ENCODE measurements at places on chromosomes 7 and 10.
A peak's percentile ranks its signal among the peaks of the same experiment; 100 is the strongest.

- no peak for DNase-seq
Observed at GRCh38 chr10:108000365-108000764, 835.9 kb upstream of the SORCS1 start.

- DNase-seq: no peak
Observed at GRCh38 chr7:17302575-17303142, 4.2 kb downstream of the AHR start.

DNA sequence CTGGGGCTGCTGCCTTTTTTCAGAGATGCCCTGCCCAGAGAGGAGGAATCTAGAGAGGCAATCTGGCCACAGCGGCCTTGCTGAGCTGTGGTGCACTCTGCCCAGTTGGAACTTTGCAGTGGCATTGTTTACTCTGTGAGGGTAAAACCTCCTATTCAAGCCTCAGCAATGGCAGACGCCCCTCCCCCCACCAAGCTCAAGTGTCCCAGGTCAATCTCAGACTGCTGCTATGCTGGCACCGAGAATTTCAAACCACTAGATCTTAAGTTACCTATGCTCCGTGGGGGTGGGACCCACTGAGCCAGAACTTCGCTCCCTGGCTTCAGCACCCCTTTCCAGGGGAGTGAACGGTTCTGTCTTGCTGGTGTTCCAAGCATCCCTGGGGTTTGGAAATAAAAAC lies 77.2 kb downstream of the EXOC4 start:
- DNase-seq: no peak

- DNase-seq: no peak
Observed at GRCh38 chr7:41879403-41879802, 176.5 kb upstream of the INHBA start.

- DNase-seq: no peak
Observed at GRCh38 chr7:21611129-21611528, 68.3 kb downstream of the DNAH11 start.

DNA sequence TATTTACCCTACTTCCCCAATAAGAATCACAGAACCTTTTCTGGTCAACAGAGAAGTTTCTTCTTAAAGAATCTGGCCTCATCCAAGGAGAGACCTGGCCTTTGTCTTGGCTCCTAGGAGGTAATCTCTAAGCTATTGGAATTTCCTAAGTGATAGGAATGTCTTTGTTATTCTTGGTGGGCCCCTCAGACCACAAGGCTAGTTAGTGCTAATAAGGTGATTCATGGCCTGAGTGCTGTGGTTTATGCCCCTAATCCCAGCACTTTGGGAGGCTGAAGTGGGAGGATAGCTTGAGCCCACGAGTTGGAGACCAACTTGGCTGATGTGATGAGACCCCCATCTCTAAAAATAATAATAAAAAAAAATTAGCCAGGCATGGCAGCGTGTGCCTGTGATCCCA lies 60.0 kb upstream of the CYP2C18 start:
- no peak for DNase-seq

- no peak for DNase-seq
Observed at GRCh38 chr10:121961456-121961855, 13.6 kb downstream of the NSMCE4A start.

GRCh38 chr7:135420786-135421185 lies 89.1 kb downstream of the CNOT4 start:
- DNase-seq: no peak

GRCh38 chr10:7409732-7410168 lies 1.1 kb downstream of the SFMBT2 start:
- no peak for DNase-seq

DNA sequence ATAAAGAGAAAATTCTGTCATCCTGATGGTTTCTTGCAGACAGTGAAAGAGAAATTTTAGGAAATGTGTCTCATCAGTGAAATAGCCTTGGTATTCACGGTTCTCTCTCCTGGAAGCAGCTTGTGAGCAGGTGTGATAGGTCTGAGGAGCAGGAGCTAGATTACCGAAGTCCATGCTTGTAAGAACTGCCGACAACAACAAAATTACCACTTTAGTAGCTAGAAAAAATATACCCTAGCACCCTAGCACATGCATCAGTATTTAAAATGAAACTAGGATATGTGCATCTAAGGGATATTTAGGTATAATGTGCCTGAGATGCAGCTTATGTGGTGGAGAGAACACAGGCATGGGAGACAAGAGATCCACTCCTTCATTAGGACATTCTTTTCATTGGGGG lies 82.3 kb downstream of the VPS50 start:
- no peak for DNase-seq

GRCh38 chr10:67789769-67790168 lies 48.2 kb downstream of the DNAJC12 start:
- no peak for DNase-seq

DNA sequence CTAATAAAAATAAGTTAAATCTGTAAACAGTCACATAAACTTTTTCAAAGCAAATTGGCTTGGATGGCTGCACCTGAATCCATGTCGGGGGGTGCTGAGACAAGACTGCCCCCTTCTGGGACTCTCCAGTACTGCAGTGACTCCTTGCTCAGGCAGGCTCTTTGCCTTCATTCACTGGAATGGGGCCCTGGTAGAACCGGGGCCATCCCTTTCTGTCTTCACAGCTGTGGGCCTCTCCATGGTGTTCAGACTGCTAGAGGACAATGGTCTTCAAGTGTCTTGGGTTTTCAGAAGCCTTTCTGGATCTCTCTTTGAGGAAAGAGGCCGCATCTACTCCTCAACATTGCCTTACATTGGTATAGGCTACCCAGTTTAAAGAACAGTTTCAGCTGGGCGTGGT lies 16.1 kb upstream of the IMPDH1 start:
- DNase-seq: peak; percentile 58

DNA sequence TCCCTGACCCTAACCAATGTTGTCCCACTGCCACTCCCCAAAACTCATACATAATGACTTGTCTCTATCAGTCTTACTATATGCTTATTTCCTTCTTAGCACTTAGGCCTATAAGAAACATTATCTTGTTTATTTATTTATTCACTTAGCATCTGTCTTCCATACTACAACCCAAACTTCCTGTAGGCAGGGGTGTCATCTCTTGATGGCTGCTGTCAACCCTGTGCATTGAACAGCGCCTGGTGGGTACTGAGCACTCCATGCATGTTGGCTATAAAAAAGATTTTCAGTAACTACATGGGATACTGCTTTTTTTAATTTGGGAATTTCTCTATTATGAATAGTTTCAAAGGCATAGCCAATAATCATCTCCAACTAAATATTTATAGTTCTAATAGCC lies 46.7 kb downstream of the JAZF1 start:
- no peak for DNase-seq

GRCh38 chr7:7565746-7566650 lies 686 bp upstream of the MIOS start:
- DNase-seq: no peak

- no peak for DNase-seq
Observed at GRCh38 chr10:81096558-81096957, 558.9 kb downstream of the SH2D4B start.

- no peak for DNase-seq
Observed at GRCh38 chr7:40015790-40016296, 65.8 kb downstream of the CDK13 start.

DNA sequence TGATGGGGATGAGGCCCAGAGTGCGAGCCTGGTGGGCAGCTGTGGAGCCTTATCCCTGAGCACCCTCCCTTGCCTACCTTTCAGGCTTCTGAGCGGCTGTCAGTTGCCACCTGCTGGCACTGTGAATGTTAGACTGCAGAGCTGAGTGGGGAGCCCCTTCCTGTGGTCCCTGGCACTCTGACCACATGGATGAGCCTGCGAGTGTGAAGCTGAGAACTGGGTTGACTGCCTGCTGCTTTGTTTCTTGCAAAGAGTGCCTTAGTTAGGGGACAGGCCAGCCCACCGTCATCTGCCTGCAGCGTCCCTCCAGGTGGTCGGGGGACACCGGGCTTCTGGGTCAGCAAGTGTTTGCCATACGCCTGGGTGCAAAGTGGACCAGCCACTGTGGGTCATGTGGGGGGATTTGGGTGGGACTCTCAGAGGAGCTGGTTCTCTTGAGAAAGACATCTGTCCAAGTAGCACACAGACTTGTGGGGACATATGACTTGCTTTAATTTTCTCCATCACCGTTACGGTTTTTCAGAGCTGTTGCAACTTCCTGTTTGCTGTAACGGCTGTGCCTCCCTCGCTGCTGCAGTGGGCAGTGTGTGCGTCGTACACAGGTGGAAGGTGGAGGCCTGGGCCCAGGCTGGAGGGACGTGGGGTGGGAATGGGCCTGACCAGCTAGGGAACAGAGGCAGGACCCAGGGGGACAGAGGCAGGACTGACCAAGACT lies 13.7 kb downstream of the INPP5A start:
- no peak for DNase-seq

GRCh38 chr10:70457759-70458305 lies 16.4 kb upstream of the NODAL start:
- no peak for DNase-seq

- no peak for DNase-seq
Observed at GRCh38 chr7:27651702-27652101, 11.0 kb downstream of the HIBADH start.

- DNase-seq: no peak
Observed at GRCh38 chr7:122902751-122903495, 16.7 kb upstream of the CADPS2 start.

DNA sequence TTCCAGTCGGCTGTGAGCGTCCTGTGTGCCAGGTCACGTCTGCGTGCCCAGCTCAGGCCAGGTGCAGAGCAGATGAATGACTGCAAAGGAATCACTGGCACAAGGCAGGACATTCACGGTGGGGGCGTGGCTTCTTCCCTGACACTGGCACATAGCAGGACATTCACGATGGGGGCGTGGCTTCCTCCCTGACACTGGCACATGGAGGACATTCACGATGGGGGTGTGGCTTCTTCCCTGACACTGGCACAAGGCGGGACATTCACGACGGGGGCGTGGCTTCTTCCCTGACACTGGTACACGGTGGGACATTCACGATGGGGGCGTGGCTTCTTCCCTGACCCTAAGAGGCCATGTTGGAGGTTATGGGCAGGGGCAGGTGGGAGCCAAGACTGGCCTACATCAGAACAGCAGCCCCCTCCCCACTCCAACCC lies 64.3 kb downstream of the MYL10 start:
- DNase-seq: no peak

DNA sequence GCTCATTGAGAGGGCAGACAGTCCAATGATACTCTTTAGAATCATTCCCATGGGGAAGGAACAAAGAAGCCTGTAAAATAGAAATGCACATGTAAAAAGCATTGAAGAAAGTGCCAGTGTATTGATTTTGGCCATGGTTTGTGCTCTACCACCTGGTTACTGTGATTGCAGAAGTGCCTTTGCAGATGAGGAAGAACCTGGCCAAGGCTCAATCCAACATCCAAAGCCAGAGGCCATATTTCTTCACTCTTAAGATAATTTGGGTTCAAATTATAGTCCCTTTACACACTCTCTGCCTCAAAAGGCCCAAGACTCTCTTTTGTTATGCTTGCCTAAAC lies 122.1 kb downstream of the EGFR start:
- no peak for DNase-seq

GRCh38 chr10:124225467-124226270 lies 132.3 kb upstream of the CHST15 start:
- no peak for DNase-seq

DNA sequence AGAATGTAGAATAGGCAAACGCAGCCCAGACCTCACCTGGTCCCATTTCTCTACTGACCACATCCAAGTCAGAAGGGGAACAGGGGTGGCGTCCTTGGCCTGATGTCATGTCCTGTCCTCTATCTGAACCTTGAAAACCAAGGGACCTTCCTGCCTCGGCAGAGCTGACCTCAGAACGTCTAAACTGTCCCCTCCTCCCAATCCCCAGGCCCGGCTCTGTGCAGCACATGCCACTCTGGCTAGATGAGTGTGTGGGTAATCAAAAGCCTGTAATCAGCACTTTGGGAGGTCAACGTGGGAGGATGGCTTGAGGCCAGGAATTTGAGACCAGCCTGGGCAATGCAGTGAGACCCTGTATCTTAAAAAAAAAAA lies 46.5 kb upstream of the ZNF479 start:
- no peak for DNase-seq

DNA sequence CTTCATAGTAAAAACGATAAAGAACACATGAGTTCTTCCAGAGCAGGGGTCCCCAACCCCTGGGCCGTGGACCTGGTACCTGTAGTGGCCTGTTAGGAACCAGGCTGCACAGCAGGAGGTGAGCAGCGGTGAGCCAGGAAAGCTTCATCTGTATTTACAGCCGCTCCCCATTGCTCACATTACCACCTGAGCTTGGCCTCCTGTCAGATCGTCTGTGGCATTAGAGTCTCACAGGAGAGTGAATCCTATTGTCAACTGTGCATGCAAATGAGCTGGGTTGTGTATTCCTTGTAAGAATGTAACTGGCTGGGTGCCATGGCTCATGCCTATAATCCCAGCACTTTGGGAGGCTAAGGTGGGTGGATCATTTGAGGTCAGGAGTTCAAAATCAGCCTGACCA lies 229.5 kb downstream of the CNTNAP2 start:
- no peak for DNase-seq

- DNase-seq: no peak
Observed at GRCh38 chr7:88309819-88310218, 3.1 kb upstream of the STEAP4 start.

DNA sequence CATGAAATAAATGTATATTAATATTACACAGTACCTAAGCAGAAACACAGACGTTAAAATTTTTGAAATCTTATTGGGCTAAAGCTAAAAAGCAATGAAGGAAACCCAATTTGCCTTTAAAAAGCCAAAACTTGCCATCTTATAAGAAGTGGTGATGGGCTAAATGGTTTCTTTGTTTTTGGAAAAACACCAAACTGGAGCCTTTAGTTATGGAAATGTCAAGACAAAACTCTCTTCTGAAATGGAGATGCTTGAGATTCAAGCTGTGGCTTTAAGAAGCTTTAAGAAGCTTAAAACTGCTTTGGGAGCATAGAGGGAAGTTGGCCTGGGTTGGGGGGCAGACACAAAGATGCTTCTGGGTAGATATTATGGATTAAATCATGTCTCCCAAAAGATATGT lies 277.0 kb downstream of the GFRA1 start:
- no peak for DNase-seq

DNA sequence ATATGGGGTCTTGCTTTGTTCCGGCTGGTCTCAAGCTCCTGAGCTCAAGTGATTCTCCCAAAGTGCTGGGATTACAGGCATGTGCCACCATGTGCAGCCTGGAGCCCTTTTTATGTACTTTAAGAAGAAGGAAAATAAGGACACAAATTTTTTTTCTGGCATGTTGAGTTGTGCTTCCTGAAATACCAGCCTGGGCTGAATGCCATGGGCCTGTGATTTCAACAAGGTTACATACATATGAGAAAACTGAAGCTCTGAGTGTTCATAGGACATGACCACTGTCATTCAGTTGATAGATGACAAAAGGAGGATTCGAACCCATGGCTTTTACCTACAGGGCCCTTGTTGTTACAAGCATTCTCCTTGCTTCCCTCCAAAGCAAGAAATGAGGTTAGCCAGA lies 36.1 kb downstream of the ST8SIA6 start:
- no peak for DNase-seq

GRCh38 chr10:98257198-98257597 lies 10.8 kb downstream of the LOXL4 start:
- DNase-seq: no peak

GRCh38 chr7:73885975-73886798 lies 25.2 kb downstream of the TMEM270 start:
- DNase-seq: no peak

All from activated CD4-positive, alpha-beta T cell treated with anti-CD3 and anti-CD28 coated beads, Interleukin-2, amount 50 U/mL, for 24 hours (primary cell).